Dermis microvascular lymphatic vessel endothelial cell (primary cell): ENCODE measurements at places on chromosomes 6 and 20. TPM values are rescaled to one million over a fixed set of nuclear protein-coding genes. Genes with fewer than 3 reads are reported as not detected.
A peak's percentile ranks its signal among the peaks of the same experiment; 100 is the strongest.

DNA sequence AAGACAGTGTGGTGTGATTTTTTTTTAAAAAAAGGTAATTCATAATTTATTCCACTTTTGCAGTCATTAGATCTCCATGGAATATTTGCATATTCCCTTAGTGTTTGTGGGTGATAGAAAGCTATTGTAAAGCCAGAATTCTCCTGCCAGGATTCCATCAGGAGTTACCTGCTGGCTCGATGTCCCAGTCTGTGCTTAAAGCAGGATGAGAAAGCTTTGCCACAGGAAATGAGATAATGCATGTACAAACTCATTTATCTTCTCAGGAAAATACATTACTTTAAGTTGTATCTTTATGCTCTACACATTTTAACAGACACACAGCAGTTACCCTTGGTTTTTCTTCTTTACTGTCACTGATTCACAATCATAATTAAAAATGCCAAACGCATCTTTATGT lies 553.0 kb downstream of the CD109 start:
- peak; percentile 30 for DNase-seq

The SYNDIG1 gene
- total RNA-seq = not detected in 2 replicates

DNA sequence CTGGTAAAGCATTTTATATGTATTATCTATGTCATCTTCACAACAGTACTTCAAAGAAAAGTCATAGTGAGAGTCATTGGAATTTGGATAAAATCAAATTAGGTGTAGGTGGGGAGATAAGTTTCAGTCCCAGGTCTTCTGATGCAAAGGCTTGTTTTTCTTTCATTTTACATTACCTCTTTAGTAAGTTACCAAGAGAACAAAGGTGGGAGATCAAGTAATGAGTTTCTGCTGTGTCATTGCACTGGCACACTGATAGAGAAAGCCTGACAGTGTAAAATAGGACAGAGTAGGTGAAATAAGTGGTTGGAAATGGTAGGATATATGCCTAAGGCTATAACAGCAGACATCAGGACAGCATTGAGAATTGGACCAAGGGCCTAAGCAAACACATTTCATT lies 250.4 kb downstream of the NKAIN2 start:
- DNase-seq = no peak

DNA sequence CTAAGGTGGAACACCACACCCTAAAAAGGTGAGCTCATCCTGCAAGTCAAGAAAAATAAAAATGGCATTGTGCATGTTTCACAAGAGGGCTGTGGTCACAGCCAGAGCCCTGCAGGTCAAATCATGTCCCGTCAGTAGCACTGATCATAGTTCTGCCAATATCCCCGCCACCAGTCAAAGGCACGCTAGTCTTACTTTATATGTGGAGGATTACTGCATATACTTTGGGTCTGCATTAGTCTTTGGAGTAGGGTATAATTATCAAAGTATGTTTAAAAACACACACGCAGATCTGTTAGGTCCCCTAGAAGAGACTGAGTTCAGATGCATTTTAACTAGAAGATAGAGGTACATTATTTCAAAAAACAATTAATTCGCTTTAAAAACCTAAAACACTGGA lies 1.8 kb downstream of the PERP start:
- DNase-seq = no peak

DNA sequence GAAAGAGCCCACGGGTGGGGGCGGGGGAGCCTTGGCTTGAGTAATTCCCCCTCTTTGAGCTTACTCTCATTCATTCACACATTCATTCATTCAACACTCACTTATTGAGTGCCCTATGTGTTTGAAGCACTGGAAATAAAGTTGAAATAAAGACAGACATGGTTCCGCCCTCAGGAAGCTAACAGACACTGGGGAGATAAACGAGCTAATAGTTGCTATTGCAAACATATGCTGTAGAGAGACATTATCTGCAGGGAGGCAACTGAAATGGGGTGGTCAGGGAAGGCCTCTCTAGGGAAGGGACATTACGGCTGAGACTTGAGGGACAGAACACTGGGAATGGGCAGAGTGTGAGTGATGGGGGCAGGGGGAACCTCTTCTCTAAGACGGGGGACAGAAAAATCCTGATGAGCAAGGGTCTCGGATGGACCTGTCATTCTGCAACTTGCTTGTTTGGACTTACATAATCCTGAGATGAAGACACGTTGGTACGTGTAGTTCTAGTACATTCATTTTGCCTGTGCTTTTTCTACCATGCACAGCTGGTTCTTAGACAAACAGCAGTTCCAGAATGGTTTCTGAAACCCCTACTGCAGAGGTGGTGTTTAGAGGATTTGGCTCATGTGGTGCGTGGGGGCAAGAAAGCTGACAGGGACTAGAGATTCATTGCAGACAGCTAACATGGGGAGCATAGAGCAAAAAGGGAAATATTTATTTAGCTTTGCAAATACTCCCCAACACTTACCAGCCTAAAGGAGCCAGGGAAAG lies 71.1 kb upstream of the BLCAP start:
- no peak for DNase-seq

- peak; percentile 15 for DNase-seq
Observed at GRCh38 chr6:130178692-130179091, 44.1 kb downstream of the SAMD3 start.

GRCh38 chr6:45420083-45420908 lies 42.6 kb upstream of the SUPT3H start:
- DNase-seq = no peak

GRCh38 chr6:7471171-7471570 lies 70.3 kb upstream of the DSP start:
- DNase-seq = no peak
